ENCODE measurements at places on chromosomes 2 and 18. TPM values are rescaled to one million over a fixed set of nuclear protein-coding genes. Genes with fewer than 3 reads are reported as not detected.

Gene RAX
- total RNA-seq, result not detected

Gene ERICH2
- total RNA-seq, result not detected

Gene TCF23
- not detected for total RNA-seq

Gene KCNS3
- not detected for total RNA-seq

Gene CRACDL
- 0.22 TPM for total RNA-seq

Gene WDR35
- 11.0 TPM for total RNA-seq

Gene GALNT14
- 0.74 TPM for total RNA-seq

Gene FAM124B
- not detected for total RNA-seq

Gene SH2D6
- 0.63 TPM for total RNA-seq

Gene CHRNG
- total RNA-seq, result not detected

Gene MATN3
- not detected for total RNA-seq

Gene CNRIP1
- not detected for total RNA-seq

Gene TIA1
- total RNA-seq, result 98.7 TPM

Gene CELF4
- not detected for total RNA-seq

Gene SCYGR4
- not detected for total RNA-seq
